ENCODE measurements at places on chromosomes 5 and 9.

- no peak for DNase-seq
These were observed 1148.0 kb downstream of the CDH12 start for GRCh38 chr5:21704974-21705668.

DNA sequence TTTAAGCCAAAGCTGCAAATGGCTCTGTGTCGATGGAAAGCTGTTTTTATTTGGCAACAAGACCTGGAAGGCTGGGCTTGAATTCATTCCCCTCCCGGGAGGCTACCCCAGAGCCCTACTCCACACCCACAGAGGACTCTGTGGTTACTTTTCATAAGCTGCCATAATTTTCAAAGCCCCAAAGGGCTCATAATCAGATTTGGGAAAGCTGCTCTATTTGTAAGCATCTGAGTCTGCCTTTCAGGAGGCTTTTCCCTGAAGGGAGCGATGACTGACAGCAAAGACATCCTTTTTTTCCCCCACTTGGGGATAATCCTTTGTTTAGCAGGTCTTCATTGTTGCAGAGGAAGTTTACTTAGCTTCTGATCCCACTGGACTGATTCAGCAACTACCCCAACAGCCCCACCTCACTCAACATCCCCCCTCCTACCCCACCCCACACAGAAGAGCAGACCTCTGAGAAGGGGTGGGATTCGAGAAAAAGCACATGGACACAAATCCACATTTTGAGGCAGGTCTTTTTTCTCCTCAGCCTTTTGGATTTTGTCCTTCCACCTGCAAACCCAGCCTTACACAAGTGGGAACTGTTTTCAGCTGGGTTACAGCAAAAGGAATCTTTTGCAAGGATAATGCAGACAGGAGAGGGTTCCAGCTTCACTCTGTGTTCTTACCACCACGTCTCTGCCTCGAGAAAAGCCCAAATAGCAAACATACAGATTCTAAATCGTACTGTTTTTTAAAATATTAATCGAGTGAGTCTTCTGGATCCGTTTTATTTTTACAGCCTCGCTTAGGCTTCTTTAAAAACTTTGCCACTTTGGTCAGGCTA is 244.4 kb upstream of the TUT7 start:
- DNase-seq = peak; percentile 74

DNA sequence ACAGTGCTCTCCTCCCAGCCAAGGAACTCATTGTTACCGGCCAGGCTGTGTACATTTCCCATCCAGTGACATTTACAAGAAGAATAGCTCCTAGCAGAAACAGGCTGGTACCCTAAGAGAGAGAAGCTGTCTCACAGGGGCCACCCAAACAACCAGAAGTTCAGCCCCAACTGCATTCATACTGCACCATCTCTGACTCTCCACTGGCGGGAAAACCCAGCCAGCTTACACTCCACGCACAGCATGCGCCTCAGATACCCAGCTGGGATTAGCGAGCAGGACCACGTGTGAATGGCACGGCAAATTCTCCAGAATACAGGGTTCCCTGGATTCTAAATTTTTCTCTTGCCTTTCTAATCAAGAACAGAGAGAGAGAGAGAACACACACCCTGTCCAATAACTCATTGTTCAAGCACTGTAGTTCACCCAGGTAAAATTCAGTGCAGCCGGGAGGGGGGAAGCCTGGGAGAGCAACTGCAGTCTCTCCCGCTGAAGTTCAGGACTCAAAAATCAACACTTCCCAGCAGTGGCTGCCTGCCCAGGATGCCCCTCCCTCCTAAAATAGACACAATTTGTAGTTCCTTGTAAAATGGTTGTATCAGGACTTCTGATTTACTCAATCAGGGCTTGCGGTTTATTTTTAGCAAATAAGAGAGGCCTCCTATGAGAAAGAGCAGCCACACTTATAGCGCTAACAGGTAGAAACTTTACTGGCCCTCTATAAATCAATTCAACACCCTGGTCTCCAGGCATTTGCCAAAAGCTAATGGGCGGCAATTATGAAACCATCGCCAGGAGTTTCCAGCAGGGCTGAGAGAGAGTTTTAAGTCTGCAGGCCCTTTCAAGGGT is 2.2 kb downstream of the COL23A1 start:
- DNase-seq = no peak

DNA sequence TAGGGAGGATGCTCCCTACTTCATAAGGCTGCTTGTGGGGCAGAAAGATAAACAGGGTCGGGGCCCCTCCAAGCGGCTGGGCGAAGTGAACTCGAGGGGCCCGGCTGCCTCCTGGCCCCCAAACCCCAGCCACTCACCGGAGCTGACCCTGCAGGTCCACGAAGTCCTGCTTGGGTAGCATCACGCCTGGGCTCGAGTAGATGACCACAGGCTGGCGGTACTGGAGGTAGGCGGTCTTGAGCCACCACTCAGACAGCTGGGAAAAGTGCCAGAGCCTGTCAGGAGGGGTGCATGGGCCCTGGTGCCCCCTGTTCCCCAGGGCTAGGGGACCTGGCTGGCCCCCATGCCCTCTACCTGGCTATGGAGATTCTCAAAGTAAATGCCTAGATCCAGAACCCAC is 6.5 kb downstream of the CRAT start:
- no peak for DNase-seq

- peak; percentile 60 for DNase-seq
These were observed 505 bp downstream of the C5orf34 start for GRCh38 chr5:43514471-43514815.

GRCh38 chr5:141826674-141827073 is 51.5 kb downstream of the PCDH1 start:
- no peak for DNase-seq

DNA sequence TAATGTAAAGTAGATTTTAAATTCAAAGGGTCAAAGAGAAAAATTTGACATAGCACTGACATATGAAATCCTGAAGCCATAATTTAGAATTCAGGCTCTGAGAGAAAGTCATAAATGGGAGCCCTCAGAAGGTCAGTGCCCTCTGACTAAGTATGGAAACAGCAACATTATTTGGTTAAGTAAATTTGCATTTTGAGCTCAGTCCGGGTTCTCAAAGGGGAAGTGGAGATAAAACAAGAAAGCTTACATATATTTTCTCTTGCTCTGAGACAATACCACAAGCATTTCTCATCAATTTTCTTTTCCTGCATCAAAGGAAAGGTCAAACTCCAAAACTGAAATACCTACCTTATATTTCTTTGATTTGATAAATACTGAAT is 348.0 kb downstream of the SEMA5A start:
- peak; percentile 30 for DNase-seq

- DNase-seq = peak; percentile 1
These were observed 357.8 kb downstream of the TMEM167A start for GRCh38 chr5:82719368-82719767.

DNA sequence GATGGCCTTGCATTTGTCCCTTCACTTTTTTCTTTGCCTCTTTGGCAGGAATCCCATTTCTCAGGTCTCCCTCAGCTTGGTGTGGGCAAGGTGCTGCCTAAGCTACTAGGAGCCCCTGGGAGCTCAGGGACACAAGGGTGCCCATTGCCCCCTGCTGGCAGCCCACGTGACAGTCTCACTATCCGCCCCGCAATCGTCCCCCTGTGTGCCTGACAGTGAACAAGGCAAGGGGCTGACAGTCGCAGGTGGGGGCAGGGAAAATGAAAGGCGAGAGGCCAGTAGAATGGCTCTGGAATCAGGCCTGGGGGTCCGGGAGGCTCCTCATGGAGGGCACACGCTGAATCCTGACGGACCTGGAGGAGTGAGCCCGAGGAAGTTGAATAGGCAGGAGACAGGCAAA is 2.0 kb upstream of the PCDH12 start:
- DNase-seq = no peak

DNA sequence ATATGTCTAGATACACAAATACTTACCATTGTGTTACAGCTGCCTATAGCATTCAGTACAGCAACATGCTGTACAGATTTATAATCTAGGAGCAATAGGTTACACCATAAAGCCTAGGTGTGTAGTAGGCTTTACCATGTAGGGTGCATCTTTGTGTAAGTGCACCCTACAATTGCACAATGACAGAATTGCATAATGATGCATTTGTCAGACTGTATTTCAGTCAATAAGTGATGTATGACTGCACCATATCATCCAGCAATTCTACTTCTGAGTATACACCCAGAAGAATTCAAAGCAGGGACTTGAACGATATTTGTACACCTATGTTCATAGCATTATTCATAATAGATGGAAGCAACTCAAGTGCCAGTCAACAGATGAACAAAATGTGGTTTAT is 100.4 kb upstream of the SLC44A1 start:
- no peak for DNase-seq

- no peak for DNase-seq
These were observed 566 bp downstream of the IRX2 start for GRCh38 chr5:2750758-2751464.

- no peak for DNase-seq
These were observed 45.8 kb upstream of the ENTREP1 start for GRCh38 chr9:69279084-69279731.

DNA sequence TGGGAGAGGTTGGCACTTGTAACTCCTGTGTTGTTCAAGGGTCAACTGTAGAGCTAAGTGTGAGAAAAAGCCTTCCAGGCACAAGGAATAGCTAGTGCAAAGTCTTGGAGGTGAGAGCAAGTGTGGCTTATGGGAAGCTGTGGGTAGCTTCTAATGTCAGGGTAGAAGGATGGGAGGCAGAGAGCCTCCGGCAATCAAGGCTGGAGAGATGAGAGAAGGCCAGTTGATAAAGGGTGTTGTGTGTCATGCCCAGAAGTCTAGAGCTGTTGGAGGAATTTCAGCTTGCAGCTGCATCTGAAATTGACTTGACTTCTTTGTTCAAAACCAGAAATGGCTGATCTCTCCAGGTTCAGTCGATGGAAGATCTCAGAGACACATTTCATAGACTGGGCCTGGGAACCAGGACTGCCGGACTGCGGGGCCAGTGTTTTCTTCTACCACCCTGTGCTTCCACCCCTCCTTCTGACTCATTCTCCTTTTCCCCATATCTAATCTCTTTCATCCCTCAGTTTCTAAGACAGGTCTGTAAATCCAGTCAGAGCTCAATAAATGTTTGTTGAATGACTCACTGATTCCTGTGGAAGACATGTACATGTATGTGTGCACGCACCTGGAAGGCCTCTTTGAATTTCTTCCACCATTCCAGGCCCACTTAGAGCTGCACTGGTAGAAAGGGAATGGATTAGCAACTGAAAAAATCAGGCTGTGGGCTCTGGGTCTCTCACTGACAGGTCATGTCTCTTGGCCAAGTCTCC is 67.8 kb upstream of the KLF4 start:
- no peak for DNase-seq

DNA sequence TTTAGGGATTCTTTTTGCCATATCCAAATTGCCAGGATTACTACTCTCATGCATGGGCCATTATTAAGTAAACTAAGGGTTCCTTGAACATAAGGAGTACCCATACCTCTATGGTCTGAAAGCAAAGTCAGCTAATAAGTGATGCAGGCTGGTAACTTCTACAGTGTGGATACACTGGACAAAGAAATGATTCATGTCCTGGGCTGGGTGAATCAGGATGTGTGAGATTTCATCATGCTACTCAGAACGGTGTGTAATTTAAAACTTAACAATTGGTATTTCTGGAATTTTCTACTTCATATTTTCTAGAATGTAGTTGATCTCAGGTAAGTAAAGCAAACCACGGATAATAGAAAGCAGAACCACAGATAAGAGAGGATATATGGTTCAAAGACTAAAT is 428.8 kb downstream of the CHSY3 start:
- peak; percentile 47 for DNase-seq

DNA sequence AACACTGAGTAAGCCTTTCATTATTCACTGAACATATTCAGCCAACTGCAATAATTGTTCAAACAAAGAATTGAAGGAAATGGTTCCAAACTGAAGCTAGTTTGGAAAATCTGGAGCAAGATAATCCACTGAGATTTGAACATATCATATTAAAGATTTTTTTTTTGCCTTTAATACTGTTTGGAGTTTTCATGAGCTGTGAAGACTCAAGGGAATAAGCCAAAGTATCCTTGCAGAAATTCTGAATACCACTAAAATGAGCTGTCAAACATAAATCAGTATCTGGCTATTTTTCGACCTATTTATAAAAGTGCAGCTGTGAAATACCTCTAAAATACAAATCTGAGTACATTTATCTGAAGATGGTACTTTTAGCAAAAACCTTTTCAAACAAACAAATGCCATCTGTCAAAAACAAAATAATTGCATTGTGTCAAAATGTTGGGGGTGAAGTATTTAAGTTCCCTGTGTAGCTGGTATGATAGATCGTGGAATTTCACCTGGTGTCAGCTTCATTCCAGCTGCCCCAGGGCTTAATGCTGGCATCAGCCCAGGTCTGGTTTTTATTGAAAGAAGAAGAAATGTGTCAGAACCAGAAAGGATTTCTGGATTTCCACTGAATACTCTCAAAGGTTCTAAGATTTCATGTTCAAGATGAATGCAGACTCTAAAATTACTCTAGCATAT is 149.0 kb upstream of the GRAMD2B start:
- DNase-seq = peak; percentile 3

- DNase-seq = no peak
These were observed 36.6 kb upstream of the ANKH start for GRCh38 chr5:14908172-14908571.

DNA sequence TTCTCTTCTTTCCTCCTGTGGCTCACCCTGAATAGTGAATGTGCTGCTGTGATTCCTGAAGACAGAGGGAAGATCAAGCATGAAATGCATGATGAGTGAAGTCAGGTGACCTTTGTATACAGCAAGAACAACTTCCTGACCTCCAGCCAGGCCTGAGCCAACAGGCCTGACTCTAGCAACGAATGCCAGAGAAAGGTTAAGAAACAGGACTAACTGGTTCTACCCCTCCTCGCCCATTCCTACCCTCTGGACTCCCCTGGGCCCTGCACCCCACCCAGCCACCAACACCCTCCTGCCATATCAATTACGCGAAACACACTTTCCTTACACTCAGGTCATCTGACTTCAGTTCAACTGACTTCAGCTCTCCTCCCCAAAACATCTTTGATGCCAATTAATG is 4.9 kb downstream of the SUSD1 start:
- DNase-seq = no peak

DNA sequence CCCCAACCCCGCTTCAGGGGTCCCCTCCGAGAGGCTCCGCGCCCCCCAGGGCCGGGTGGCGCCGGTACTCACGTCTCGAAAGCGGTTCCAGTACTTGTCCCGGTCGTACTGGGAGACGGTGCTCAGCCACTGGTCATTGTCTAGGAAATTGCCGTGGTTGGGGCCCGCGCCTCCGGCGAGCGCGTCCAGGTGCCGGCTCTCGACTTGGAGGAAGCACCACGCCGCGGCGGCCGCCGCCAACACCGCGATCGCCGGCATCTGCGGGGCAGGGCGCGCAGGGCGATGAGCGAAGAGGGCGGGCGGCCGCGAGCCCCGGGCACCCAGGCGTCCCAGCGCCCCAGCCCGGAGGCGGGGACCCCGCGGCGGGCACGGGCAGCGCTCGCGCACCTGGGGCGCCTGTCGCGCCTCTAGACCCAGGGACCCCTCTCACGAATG is 808 bp downstream of the SPOCK1 start:
- no peak for DNase-seq

DNA sequence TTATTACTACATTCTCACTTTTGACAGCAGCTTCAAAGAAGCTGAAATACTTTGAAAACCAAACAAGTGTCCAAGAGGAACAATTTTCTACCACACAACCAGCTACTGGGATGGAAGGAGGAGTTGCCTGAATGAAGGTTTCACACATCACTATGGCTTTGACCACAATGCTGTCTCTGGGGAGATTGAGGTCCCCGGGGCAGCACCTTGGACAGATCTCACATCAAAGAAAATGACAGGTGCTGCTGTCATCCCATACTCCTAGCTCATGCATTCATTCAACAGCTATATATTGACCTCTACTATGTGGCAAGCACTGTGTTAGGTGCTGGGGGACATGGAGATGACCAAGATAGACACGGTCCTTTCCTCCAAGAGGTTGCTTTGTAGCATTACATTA is 233.2 kb upstream of the RASEF start:
- DNase-seq = no peak
